NCI-H187 (cell line): ENCODE measurements at places on chromosomes 5 and 9.

DNA sequence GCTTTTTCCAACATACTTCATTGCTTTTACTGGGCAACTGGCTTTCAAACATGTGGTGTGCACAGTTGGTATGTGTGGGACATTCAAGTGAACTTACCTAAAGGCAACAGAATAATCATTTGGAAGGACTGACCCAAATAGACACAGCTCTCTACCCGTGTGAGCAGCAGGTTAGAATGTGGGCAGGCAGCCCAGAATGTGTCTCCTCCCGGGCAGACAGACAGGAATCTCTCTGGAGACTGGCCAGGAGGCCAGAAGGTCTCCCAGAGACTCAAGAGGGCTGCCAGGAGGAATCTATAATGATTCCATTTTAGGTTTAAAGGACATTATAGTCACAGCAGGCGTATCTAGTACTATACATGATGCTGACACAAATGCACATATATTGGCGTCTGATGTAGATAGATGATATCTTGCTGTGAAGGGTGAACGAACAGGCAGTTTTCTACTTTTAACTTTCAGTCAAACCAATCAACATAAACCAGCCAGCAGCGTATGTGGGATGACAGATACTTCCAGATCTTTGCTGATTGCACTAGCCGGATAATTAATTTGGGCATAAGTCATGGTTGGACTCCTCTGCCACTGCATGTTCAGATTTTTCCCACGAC, 297.4 kb upstream of the ZNF608 start:
- DNase-seq, result no peak

- DNase-seq, result no peak
Measured at GRCh38 chr9:116697362-116697761, 10.3 kb downstream of the TRIM32 start.

GRCh38 chr9:105694190-105694847, at the start of gene TMEM38B:
TMEM38B (plus strand) TSS chr9:105694541; CDS start chr9:105694661, 120 bp downstream.
- DNase-seq, result peak; percentile 42

DNA sequence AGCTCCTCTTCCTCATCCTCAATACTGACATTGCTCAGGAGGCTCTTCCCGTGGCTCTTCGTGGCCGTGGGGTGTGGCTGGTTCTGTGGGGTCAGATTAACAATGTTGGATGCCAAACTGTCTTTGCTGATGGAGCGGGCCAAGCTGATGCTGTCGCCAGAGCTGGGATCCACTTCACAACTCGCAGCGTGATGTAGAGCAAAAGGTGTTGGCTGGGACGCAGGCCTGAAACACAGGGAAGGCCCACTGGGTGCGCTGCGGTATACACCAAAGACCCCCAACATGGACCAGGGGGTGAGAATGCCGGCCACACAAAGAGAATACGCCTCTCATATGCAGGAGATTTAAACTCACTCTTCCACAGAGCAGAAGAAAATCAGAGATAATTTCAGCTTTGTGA, 84.3 kb downstream of the CAMSAP1 start:
- no peak for DNase-seq

- DNase-seq, result no peak
Measured at GRCh38 chr9:121707477-121708424, 56.3 kb downstream of the DAB2IP start.

DNA sequence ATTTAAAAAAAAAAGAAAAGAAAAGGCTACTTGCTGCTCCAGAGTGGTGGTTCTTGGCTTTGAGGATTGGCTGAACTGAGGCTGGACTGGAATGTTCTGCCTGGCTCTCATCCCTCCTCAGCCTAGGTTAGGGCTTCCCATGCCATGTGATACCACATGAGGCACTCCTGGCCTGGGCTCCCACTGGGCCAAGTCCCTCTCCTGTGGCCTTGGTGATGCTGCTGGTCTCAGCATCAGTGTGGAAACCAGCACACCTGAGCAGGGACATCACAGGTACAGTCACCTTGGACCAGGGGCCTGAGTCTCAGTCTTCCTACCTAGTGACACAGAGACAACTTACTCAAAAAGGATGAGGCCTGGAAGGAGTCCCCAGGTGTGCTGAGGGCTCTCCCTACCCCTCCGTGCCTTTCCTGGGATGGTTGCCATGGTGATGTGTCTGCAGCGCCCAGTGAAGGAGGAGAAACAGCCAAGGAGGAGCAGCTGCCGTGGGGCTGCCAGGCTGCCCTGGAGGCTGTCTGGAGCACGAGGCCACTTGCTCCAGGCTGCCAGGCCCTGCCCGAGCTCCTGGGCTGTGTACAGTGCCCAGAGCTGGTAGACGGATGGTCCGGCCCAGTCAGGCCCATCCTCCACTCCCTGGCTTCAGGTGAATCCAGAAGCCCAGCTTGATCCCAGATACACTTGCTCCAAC, 71.0 kb downstream of the WNK2 start:
- DNase-seq, result peak; percentile 38

- DNase-seq, result no peak
Measured at GRCh38 chr5:18197734-18198133, 563.5 kb downstream of the TAF11L14 start.

DNA sequence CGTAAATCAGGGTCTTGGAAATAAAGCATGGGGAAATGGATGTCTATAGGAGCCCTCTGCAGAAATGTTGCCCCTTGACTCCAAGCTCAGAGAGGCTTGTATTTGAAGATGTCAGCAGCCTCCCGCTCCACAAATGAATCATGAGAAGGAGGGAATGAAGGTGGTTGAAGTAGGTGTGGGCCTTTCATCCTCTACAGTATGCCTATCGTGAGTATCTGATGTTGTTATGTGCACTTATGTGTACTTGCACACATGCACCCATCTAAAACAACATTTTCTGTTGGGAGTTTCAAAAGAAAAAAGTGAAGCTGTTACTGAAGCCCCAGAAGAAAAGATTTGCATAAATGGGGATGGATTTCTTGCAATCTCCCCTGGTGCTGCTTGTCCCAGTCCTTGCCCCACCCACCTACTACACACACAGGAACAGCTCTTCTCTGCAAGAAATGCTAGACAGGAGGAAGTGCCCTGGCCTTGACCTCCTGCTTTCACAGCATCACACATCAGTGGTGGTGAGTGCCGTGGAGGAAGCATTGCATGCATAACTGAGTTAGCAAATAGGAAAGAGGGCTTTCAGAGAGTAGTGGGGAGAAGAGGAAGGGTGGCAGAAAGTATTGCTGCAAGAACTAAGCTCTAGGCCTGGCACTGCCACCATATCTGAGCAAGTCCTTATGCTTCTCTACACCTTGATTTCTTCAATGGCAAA, 156.1 kb downstream of the SNX18 start:
- DNase-seq, result no peak

- DNase-seq, result no peak
Measured at GRCh38 chr5:82004511-82004910, 32.7 kb downstream of the ATG10 start.

GRCh38 chr9:8980496-8981013, 1181.0 kb upstream of the DMAC1 start:
- DNase-seq, result no peak
